Endothelial cell of coronary artery (primary cell): ENCODE measurements at places on chromosomes 7 and 10. TPM values are rescaled to one million over a fixed set of nuclear protein-coding genes. Genes with fewer than 3 reads are reported as not detected.

Gene TMEM270
- total RNA-seq, result not detected in 2 replicates

Gene HSPA12A
- total RNA-seq, result 0.28 and 0.45 TPM in 2 replicates

Gene NANOS1
- total RNA-seq, result 0.18 and 0.85 TPM in 2 replicates

Gene TMEM254
- 4.1 and 5.1 TPM in 2 replicates for total RNA-seq

Gene TEX36
- not detected in 2 replicates for total RNA-seq

Gene SDK1
- total RNA-seq, result 0.81 and 1.5 TPM in 2 replicates

Gene RBP3
- total RNA-seq, result not detected in 2 replicates

Gene RNF148
- total RNA-seq, result 1.4 and 1.7 TPM in 2 replicates

Gene SFTPA1
- not detected in 2 replicates for total RNA-seq
